ENCODE measurements at places on chromosomes 1 and 21.

DNA sequence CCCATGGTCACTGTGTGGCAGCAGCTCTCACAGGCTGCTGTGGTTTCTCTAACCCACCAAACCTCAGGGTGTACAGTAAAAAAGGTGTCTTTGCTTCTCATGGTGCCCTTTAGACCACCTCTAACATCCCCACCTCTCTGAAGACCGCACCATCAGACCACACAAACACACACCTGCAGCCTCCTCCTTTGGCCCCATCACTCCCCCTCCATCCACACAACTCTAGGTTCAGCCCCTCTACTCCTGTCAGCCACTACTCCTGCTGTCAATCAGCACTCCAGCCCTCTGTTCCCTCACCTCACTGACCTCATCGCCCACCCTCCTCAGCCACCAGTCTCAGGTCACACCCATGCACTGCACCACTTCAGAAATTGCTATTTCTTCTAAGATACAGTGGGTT lies 7.5 kb downstream of the ZNF692 start:
- DNase-seq = no peak

GRCh38 chr21:40271164-40271563 lies 403.9 kb downstream of the PCP4 start:
- no peak for DNase-seq

DNA sequence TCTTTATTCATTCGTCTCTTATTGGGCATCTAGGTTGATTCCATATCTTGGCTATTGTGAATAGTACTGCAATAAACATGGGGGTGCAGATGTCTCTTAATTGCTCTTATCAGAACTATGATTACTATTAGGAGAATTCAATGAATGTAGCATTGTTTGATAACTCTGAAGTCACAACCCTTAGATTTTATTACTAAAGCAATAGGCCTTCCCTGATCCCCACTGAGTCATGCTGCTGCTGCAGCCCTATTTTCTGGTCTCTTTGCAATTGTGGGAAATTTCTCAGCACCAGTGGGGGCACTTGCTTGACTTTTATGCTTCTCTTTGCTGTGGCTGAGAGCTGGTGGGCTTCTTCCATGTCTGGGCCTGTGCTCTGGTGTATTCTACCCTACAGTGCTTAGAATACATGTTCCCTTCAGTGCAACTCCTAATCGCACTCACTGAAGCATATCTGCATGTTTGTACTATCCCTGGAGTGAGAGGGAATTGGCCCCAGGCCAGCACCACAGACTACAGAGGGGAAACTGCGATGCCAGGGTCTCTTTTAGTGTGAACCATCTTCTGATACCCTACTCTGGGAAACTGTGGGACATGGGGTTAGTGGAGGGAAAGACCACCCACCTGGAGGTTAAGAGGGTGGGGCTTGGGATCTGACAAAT lies 52.2 kb upstream of the ROR1 start:
- no peak for DNase-seq

DNA sequence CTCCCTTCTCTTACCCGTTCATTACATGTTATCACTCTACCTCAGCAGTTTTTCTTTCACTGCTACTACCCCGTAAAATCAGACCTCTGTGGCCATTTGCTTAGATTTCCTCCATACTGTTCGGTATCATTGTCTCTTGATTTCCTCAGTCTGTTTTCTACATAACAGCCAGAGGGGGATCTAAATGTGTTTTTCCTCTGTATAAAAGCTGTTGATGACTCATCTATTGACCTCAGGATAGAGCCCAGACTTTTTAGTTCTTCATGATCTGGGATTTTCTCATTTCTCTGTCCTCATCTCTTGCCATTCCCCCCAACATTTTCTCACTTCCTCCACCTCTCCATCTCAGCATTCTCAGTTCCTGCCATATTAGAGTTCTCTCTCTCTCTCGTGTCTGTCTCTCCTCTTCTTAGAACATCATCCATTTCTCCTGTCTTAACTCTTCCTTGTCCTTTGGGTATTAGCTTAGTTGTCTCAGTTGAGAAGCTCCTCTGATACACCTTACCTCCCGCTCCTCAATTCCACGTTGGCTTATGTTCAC lies 10.5 kb downstream of the OTUD3 start:
- DNase-seq = no peak

GRCh38 chr1:77594366-77595112 lies 87.9 kb downstream of the ZZZ3 start:
- DNase-seq = no peak

DNA sequence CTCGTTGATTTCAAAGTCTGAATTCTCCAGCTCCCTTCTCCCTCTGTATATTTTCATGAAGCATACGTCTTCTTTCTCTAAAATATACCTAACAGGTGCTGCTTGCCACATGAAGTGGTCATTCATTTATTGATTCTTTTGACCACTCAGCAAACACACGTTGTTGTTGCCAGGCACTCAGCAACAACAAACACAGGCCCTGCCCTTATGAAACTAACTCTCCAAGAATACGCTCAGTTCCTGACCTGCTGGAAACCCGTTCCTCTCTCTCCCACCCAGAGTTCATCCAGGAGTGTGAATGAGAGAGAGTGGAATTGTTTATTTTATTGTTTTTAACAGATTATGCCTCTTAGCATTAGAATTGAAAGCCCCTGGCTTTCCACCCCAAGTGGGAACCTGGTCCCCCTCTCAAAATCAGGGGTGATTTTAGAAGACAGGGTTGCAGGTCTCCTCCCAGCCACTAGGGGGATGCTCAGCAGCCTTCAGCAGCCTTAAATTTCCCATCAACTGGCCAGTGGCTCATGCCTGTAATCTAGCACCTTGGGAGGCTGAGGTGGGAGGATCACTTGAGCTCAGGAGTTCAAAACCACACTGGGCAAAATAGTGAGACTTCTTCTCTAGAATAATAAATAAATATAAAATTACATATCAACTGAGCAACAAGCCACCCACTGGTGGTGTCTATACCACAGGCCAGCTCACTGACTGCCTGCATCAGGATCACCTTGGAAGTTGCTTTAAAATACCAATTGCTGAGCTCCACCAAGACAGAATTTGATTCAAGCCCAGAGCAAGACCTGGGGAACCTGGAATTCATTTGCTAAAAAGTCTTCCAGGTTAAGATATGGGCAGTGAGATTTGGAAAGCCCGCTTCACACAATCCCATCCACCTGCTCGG lies 181.0 kb upstream of the KLHDC7A start:
- peak; percentile 34 for DNase-seq

- no peak for DNase-seq
Observed at GRCh38 chr1:119947468-119947867, 51.2 kb upstream of the ADAM30 start.

DNA sequence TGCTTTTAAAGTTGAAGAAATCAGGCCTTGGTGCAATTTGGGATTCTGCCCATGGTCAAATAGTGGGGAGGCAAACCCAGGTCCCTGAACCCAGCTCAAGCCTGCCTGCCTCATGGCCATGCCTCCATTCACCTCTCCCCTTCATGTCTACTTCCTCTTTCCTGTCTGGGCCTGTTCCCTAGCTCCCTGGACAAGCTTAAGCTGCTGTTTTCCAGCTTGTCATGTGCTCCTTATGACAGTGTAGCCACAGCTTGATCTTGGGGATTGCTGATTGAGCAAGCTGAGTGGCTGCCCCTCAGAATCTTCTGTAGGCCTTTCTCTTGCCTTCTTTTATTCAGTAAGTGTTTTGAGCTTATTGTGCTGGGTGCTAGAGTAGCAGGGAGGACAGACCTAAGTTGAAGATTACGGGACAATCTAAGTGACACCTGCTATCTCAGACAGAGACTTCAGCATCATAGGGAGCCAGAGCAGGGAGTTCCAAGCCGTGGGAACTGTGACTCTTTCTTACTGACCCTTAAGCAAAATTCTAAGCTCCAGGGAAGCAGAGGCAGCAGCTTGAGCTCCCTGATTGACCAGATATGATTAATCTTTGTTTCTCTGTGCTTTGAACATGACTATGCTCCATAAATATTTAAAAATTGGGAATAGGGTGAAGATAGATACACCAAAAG lies 520 bp upstream of the MR1 start:
- no peak for DNase-seq

GRCh38 chr1:110513511-110513910 lies 5.5 kb downstream of the KCNA10 start:
- no peak for DNase-seq
